CD4-positive, alpha-beta T cell treated with Interleukin-6 at 100 ng/mL for 8 hours (primary cell): ENCODE measurements at places on chromosomes 5 and 9.

DNA sequence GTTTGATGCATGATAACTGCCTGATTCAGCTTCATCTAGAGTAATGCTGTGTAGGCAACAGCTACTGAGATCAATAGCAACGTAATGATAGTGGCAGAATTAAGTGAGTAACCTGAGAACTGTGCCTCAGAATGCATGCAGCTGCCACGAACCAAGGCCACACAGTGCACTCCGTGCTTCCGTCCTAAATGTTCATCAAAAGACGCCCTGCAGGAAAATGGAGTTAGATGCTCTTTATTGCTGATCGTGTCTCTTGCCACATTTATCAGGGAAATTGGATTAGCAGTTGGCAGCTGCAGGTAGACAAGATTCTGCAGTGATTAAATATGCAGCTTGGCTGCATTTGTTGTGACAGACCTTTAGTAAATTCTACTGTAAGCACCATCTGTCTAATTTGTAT lies 107.7 kb upstream of the TLX3 start:
- no peak for DNase-seq

GRCh38 chr5:72368271-72368670 lies 48.1 kb downstream of the PTCD2 start:
- DNase-seq: no peak

GRCh38 chr9:110099236-110100095 lies 108.5 kb downstream of the C9orf152 start:
- DNase-seq: no peak

- no peak for DNase-seq
Measured at GRCh38 chr5:137155261-137156000, 343.7 kb downstream of the SPOCK1 start.

DNA sequence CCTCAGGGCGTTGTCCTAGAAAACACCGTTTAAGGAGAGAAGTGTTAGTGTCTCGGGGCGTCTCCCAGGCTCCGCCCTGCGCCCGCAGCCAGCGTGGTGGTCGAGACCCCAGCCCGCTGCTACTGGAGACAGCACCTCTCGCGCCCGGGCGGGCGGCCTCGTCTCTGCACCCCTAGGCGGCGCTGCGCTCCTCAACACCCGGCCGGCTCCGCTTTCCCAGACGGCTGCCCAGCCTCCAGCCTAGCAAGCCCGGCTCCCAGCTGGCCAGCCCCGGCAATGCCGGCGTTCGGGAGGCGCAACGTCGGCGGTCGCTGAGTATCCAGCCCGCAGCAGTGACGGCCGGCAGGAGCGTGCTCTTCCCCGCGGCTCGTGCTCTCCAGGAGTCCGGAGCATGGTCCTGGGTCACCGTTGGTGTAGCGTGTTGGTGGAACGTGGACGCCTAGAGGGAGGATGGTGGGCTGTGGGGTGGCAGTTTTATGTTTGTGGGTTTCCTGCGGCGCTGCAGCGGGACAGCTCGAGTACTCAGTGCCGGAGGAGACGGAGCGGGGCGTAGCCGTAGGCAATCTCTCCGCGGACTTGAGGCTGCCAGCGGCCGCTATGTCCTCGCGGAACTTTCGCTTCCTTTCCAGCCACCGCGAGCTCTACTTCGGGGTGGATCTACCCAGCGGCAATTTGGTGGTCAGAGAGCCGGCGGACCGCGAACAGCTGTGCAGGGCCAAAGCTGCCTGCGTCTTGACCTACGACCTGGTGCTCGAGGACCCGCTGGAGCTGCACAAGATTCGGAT lies 536 bp downstream of the PCDHAC1 start:
- no peak for DNase-seq

DNA sequence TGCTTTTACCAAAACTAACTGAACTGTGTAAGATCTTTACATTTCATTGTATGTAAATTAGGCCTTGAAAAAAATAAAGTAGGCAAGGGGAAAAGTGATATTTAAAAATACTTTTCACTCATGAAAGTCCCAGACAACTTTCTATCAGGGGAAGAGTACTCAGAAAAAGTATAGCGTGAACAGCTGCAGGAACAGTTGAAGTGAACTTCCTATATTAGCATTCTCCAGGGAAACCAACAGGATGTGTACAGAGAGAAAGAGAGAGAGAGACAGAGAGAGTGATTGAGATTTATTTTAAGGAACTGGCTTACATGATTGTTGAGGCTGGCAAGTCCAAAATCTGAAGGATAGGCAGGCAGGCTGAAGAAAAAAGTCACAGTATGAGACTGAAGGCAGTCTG lies 42.0 kb downstream of the ERMP1 start:
- no peak for DNase-seq

DNA sequence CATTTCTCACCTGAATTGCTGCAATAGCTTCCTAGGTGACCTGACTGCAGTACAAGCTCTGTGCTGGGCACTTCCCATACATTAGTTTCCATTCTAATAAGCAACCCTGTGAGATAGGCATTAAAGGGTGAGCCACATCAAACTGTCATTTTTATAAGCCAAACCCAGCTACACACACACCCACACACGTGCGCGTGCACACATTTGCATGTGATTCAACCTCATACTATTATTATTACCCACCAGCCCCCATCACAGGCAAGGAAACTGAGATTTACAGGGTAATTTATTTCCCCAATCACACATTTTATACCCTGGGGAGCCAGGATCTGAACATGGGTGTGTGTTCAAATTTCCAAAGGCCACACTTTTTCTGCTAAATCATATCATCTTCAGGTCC lies 93.6 kb downstream of the TTLL11 start:
- DNase-seq: no peak

DNA sequence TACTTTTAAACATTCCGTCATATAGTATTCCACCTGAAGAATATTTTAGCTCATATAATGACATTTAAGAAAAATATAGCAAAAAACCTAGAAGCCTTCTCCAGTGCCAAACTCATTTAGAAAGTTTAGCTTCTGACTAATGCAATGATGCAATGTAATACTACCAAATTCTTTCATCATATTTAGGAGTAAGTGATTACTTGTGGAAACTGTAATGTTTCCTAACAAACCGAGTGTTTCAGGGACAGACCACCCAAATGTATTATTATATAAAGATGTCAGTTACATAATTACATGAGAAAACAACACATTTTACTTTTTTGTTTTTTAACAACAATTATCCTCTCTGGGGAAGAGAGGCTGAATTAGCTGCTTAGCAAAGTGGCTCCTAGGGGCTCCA lies 316.2 kb downstream of the ARL15 start:
- DNase-seq: no peak

- no peak for DNase-seq
Measured at GRCh38 chr9:32926911-32927310, 74.5 kb downstream of the APTX start.

DNA sequence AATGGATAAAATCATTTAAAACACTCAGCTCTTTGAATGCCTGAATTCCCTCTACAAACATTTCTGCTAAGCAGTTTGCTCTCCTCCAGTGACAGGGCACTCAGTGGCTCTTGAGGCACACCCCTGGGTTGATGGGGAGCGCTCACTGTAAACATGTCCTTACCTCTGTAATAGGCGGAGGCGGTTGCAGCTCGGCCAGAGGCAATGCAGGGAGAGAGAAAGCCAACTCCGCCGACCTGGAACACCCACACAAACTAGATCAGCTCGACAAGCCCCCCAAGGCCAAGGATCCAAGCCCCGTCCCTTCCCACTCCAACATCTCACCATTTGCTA lies 329 bp downstream of the CDC23 start:
- no peak for DNase-seq

DNA sequence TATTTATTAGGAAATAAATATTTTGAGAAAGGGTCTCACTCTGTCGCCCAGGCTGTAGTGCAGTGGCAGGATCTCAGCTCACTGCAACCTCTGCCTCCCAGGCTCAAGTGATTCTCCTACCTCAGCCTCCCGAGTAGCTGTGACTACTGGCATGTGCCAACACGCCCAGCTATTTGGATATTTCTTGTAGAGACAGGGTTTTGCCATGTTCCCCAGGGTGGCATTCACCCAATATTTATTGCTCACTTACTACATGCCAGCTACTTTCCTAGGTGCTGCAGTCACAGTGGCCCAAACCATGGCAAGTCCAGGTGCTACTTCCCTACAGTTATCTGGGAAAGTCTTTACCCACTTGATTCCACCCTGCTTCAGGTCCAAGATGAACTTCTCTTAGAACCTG lies 8.3 kb upstream of the MED7 start:
- DNase-seq: no peak
